Hematopoietic multipotent progenitor cell (in vitro differentiated cells): ENCODE measurements at places on chromosomes 2 and 18.

- no peak for DNase-seq
These were observed 86.8 kb upstream of the NOL4 start for GRCh38 chr18:34311468-34311867.

- peak; percentile 21 for DNase-seq
These were observed 79.2 kb upstream of the PXDN start for GRCh38 chr2:1823187-1824169.

DNA sequence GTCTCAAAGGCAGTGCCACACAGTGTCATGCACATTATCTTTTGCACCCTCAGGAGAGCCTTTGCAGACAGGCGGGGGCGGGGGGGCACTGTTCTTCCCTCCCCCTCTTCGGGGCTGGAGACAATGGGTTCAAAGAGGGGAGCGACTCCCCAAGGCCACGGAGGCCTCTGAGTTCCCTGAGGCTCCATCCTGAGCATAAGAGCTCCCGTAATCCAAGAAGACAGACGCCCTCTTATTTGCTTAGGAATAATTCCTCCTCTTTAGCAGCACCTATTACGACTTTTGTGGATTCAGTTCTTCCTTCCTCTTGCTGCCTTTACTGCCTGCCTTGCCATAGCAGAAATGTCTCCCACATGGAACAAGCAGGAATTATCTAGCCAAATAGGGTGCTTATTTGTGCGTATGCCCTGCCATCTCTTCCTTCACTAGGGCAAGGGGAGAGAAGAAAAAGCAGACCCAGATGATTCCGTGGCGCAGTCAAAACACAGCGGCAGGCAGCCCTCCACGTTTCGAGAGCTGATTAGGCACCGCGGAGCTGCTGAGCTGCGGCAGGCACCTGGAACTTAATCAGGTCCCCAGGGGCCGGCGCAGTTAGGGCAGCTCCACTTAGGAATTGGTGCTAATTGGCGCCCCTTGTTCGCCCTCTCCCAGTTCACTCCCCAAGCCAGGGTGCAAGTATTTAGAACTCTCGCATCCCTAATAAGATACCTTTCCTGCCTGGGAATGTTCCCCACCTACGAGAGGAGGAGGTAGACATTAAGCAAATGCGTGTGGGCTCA, 233.4 kb upstream of the MYT1L start:
- DNase-seq: no peak

DNA sequence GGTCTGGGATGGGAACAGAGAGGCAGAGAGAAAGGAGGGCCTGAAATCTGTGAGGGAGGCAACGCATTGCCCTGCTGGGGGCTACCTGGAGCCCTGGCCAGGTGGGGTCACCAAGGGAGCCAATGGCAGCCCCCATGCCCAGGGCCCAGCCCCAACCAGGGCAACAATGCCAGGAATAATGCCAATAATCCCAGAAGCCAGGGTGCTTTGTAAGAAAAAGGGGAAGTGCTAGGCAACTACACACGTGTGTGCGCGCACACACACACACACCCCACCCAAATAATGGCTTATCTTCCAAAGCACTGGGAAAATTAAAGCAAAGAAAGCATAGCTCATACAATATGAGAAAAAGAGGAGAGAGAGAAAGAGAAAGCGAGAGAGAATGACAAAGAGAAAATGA, 7.0 kb upstream of the CLEC4F start:
- DNase-seq: no peak

- no peak for DNase-seq
These were observed 217.8 kb downstream of the BCL11A start for GRCh38 chr2:60335533-60336237.
